Fibroblast of lung (primary cell): ENCODE measurements at places on chromosomes 2 and 18. TPM values are rescaled to one million over a fixed set of nuclear protein-coding genes. Genes with fewer than 3 reads are reported as not detected.
A peak's percentile ranks its signal among the peaks of the same experiment; 100 is the strongest.

EMILIN1 gene
- 187 and 251 TPM in 2 replicates for total RNA-seq

VWA3B gene
- total RNA-seq: 0.17 and 0.26 TPM in 2 replicates

SCYGR2 gene
- total RNA-seq: not detected in 2 replicates

DNA sequence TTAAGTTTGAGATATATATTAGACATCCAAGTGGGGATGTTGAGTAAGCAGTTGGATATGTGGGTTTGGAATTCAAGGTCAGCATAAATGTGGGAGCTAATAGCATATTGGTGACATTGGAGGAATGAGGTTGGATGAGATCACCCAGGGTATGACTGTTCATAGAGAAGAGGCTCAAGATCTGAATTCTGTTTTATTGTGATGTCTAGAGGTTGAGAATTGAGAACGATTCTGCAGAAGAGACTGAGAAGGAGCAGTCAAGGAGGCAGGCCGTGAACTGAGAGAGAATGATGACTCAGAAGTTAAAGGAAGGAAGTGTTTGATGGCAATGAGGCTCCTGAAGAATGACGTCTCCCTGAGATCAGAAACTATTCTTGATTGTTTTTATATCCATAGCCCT, 5.9 kb downstream of the SERPINB11 start:
- H3K4me3 ChIP-seq: no peak overlapping the region
- H3K36me3 ChIP-seq: no peaks in the 10 kb centered on the region
- DNase-seq: peak; percentile 89
- H3K4me1 ChIP-seq: no peaks in the 10 kb centered on the region

DNA sequence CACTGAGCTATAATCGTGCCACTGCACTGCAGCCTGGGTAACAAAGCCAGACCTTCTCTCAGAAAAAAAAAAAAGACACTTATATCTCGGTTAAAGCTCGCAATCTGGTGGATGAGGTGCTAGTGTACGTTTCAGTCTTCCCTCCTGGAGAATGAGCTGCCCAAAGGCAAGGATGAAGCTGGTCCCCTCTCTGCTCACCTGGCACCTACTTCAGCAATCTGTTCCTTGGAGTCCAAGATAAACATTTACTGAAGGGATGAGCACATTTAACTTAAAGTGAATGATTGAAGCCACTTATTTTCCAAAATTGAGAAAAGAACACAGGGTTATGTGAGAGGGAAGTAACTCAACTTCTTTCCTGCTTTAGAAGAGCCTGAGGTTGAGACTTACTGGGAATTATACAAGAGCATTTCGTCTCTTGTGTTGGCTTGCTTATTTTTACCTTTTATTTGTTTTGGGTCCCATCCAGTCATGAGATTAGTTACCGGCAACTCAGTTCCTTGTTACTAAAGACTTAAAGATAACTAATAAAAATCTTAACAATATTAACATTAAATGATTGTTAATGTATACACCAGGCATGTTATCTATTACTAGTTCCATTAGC, 33.6 kb upstream of the COLEC12 start:
- H3K36me3 ChIP-seq: no peaks in the 10 kb centered on the region
- no peak overlapping the region for H3K27ac ChIP-seq
- no peak overlapping the region for H3K4me3 ChIP-seq
- no peaks in the 10 kb centered on the region for H3K4me1 ChIP-seq

GRCh38 chr2:68556381-68556780, 87.0 kb upstream of the PROKR1 start:
- H3K36me3 ChIP-seq: no peaks in the 10 kb centered on the region
- no peaks in the 10 kb centered on the region for H3K4me1 ChIP-seq
- no peaks in the 10 kb centered on the region for H3K27me3 ChIP-seq
- no peak overlapping the region for H3K27ac ChIP-seq
- peak; percentile 43 for DNase-seq

GRCh38 chr18:72738136-72738535, 129.7 kb downstream of the NETO1 start:
- DNase-seq: no peak
- H3K27ac ChIP-seq: no peak overlapping the region
- H3K36me3 ChIP-seq: no peaks in the 10 kb centered on the region
- H3K27me3 ChIP-seq: no peaks in the 10 kb centered on the region
- no peak overlapping the region for H3K4me3 ChIP-seq

HSPD1 gene
- 198 and 214 TPM in 2 replicates for total RNA-seq

- H3K36me3 ChIP-seq: no peaks in the 10 kb centered on the region
- H3K27ac ChIP-seq: no peak overlapping the region
- H3K4me1 ChIP-seq: peaks cover 17% of the 10 kb centered on the region
- peak overlapping the region; percentile 67 for H3K4me3 ChIP-seq
- no peaks in the 10 kb centered on the region for H3K27me3 ChIP-seq
- DNase-seq: no peak
Measured at GRCh38 chr2:16664809-16665747, 556 bp downstream of the CYRIA start.

DNA sequence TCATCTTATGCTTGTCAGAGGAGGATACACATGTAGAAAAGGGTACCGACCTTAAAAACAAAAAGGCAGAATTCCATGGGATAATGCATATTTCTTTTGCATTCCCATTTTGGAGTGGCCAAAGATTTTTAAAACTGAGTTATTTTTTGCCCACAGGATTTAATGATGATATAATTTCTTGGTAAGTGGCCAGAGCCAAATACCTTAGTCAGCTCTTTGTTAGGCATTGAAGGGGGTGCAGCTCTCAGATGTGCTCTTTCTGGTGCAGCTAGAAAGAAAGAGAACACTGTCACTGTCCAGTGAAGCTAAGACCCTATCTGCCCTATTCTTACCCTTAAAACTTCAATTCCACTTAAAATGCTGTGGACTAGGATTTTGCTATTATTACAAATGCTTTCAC, 10.8 kb downstream of the COQ10B start:
- peaks cover 7% of the 10 kb centered on the region for H3K4me1 ChIP-seq

TMEM37 gene
- total RNA-seq: 0.99 and 2.6 TPM in 2 replicates

DNA sequence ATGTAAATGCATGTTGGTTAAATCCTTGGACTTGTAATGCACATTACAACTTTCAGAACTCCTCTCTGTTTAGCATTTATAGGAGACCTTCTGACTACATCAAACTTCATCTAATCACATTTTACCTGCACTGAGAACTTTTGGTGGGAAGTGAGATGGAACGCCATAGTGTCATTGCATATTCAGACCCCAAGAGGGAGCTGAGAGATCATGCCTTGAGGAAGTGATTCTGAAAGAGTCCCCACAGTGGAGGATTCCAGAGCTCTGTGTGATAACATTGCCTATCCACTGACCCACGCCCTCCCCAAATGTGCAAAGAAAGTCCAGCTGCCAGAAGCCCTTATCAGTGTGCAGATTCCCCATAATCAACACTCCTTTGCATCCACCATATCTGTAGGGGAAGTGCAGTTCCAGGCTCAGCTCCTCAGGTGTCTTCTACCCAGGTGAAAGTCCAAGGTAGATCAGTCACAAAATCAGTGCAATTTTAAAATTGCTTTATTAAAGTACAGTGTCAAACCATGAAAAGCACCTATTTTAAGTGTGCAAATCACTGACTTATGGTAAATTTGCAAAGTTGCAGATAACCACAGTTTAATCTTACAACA, 212.4 kb downstream of the RPIA start:
- H3K4me1 ChIP-seq: no peaks in the 10 kb centered on the region
- no peaks in the 10 kb centered on the region for H3K36me3 ChIP-seq
- H3K4me3 ChIP-seq: no peak overlapping the region
- peak; percentile 3 for DNase-seq

- no peaks in the 10 kb centered on the region for H3K27me3 ChIP-seq
- H3K4me1 ChIP-seq: no peaks in the 10 kb centered on the region
- H3K4me3 ChIP-seq: no peak overlapping the region
- H3K27ac ChIP-seq: no peak overlapping the region
- no peaks in the 10 kb centered on the region for H3K36me3 ChIP-seq
Measured at GRCh38 chr2:224723586-224724217, 7.5 kb upstream of the CCDC195 start.

- no peak overlapping the region for H3K4me3 ChIP-seq
- no peak for DNase-seq
- no peak overlapping the region for H3K27ac ChIP-seq
- H3K36me3 ChIP-seq: no peaks in the 10 kb centered on the region
- no peaks in the 10 kb centered on the region for H3K27me3 ChIP-seq
Measured at GRCh38 chr2:48207851-48208250, 301.6 kb upstream of the FBXO11 start.

TTR gene
- total RNA-seq: not detected in 2 replicates

DNA sequence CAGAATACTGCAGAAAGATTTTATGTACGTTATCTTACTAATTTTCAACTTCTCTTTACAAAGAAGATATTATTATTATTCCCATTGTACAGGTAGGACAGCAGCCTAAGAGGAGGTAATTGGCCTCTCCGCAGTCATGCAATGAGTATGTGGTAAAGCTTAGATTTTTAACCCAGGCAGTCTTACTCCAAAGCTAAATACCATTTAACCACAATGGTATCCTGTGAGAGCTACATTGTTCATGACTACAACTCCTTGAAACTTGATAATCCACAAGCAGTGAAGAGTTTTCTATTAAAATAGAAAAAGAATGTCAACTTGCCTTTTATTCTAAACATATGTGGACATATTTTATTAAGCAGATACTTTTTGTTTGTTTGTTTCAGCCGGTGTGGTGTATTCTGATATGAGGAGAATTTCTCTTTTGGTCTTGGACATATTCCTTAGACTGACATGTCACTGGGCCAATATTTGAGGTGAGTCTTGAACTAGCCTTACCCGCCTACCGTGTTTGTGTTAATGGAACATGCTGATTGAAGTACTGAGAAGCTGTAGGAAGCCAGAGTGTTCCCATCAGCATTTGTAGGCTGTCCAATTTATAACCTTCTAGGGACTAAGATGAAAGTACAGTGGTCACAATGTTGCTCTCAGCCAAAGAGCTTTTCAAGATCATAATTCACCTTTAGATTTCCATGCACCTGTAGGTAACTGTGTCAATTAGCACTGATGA, 293.9 kb upstream of the DCC start:
- H3K4me1 ChIP-seq: no peaks in the 10 kb centered on the region
- H3K27ac ChIP-seq: no peak overlapping the region
- no peak for DNase-seq
- no peaks in the 10 kb centered on the region for H3K27me3 ChIP-seq
- no peak overlapping the region for H3K4me3 ChIP-seq
- H3K36me3 ChIP-seq: no peaks in the 10 kb centered on the region
